NCI-H1436 treated with DMSO at 0.1 percent for 48 hours (cell line): ENCODE measurements at places on chromosomes 13 and 19.
A peak's percentile ranks its signal among the peaks of the same experiment; 100 is the strongest.

GRCh38 chr13:82291852-82292251, 1590.4 kb downstream of the SLITRK1 start:
- no peak for DNase-seq

- no peak for DNase-seq
Observed at GRCh38 chr19:7328647-7329046, 20.1 kb upstream of the ARHGEF18 start.

DNA sequence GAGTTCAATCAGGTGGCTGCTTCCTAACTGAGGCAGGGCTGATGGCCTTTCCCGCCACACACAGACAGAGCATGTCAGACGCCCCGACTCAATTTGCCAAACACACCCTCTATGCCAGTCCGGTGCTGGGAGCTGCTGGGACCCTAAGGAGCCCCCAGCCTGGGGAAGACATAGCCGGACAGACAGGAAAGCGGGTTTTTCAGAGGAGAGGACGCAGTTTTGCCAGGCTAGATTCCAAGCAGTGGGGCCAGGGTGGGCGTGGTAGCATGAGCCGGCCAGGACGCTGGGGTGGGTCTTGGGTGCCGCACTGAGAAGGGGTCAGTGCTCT, 19.8 kb downstream of the MAST3 start:
- no peak for DNase-seq

GRCh38 chr19:49877879-49878743, 609 bp downstream of the TBC1D17 start:
- peak; percentile 94 for DNase-seq

DNA sequence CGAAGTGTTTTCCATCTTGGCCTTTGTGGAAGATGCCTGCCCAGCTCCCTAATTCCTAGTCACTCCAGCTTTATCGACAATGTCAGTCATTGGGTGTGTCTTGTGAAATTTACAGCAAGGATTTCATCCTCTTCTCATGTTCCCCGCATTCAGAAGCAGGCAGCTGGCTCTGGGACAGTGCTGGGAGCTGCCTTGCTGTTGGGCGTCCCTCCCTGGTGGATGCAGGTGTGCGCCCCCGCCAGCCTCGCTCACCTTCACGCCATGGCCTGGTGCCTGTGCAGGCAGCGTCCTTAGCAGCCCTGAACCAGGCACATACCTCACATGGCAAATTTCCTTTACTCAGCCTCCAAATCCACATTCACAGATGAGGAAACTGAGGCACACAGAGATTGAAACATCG, 39.7 kb upstream of the TFDP1 start:
- no peak for DNase-seq

DNA sequence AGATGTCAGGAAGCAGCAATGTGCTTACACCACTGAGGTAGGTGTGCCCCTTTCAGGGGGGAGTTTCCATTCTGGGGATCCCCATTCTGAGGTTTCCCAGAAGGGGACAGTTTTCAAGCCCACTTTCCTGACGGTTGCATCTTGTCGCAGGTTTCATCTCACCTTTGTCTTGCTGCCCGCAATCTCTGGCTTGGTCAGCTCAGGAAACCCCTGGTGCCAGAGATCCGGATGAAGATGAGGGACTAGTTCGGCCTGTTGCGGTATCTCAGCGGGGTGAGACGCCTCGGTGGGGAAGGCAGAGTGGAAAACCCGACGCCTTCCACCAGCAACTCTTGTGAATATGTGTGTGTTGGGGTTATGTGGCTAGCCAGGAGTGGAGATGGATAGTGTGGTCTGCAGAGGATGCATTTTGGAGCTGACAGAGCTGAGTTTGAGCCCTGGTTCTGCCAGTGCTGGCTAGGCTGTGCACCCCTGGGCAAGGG, 13.1 kb downstream of the TNFSF9 start:
- no peak for DNase-seq

GRCh38 chr19:40717880-40718773, 1.2 kb downstream of the ITPKC start:
- no peak for DNase-seq

- no peak for DNase-seq
Observed at GRCh38 chr13:71922194-71922593, 55.2 kb upstream of the DACH1 start.

GRCh38 chr19:41548954-41549688, 26.8 kb upstream of the CEACAM21 start:
- no peak for DNase-seq

DNA sequence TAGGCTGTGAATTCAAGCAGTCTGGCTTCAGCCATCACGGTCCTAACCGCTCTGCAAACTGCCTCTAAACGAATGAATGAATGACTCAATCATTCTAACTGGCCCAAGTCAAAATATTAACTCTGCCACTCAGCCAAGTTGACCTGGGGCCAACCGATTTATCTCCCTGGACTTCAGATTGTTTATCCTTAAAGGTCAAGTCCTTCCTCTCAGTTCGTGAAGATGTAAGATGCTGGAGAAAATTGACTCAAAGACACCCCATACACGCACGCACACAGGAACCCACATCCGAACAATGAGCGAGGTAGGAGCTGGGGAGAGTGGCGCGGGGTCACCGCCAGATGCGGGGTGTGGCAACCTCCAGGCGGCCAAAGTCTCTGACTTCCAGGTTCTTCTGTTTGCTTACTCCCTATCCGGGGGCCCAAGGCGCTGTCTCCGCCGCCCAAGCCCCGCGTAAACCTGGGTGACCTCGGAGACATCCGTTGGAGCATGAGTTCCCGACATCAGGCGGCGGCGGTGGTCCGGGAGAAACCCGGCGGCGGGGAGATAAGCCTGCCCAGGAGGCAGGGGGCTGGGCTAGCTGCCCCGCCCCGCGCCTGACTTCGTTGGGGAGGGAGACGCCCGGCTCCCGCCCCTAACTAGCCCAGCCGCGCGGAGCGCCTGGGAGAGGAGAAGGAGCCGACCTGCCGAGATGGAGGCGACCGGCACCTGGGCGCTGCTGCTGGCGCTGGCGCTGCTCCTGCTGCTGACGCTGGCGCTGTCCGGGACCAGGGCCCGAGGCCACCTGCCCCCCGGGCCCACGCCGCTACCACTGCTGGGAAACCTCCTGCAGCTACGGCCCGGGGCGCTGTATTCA, at the start of gene CYP2S1:
TSS of gene CYP2S1 (plus strand) at position 646 of the 856 bp plus-strand sequence. CDS start at position 692, 46 bp downstream.
- DNase-seq: no peak

DNA sequence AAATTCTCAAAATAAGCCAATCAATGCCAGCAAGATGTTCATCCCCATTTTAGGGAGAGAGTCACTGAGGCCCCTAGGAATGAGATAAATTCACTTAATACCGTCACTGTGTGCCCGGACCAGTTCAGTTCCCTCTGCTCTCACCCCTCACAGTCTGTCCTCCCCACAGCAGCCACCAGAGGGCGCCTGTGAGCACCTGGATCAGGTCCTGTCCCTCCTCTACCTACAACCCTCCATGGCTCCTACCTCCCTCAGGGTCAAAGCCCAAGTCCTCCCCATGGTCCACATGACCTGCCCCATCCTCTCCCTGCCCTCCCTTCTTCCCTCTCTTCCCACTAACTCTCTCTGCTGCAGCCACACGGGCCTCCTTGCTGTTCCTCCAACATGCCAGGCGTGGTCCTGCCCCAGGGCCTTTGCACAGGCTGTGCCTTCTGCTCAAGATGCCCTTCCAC, 42.0 kb upstream of the NFIC start:
- DNase-seq: no peak

DNA sequence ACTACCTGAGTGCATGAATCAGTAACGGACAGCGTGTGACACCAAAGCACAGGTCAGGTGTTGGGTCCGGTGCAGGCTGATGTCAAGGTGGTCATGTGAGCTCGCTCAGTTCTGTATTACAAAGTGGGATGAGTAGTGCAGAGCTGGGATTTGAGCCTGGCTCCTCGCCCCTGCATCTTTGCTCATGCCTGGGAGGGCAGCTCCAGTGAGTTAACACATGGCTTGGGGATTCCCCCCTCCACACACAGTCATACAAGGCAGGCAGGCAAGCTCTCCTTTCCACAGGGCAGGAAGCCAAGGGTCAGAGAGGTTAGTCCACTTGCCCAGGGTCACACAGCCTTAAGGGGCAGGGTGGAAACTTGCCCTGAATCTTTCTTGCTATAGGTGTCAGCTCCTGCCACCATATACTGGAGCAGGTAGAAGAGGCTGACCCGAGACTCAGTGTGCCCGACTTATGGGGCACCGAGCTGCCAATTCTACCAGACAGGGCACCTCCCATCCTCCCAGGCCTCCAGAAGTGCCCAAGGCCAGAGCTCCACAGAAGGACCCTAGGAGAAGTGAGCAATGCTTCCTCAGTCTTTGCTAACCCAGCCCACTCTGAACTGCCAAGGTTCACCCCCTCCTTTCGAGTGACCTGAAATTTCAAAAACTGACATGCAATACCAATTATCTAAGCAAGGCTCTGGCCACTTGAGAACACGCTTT, 35.4 kb downstream of the ZNF787 start:
- DNase-seq: no peak

GRCh38 chr19:55621673-55622231, 2.6 kb downstream of the ZNF784 start:
- DNase-seq: no peak

- no peak for DNase-seq
Observed at GRCh38 chr13:40974460-40975407, 44.4 kb downstream of the ELF1 start.

- no peak for DNase-seq
Observed at GRCh38 chr13:73235385-73235784, 176.6 kb downstream of the KLF5 start.
